ENCODE measurements at places on chromosomes 6 and 20.

DNA sequence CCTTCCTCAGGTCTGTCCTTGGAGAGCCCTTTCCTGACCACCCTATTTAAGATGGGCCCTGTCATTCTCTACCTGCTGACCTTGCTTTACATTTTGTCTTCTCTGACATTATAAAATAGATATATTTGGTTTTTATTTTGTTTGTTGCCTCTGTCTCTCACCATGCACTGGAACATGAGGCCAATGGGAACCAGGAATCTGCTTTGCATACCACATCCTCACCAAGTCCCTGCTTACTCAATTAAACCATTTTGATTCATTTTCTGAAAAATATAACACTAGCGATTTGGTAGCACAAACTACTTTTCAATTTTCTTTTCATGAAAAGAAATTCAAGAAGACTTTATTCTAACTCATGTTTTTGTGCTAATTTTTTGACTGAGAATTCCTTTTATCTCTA lies 32.8 kb upstream of the POPDC3 start:
- no peak for DNase-seq

- DNase-seq = no peak
Measured at GRCh38 chr20:18011482-18011881, 42.7 kb downstream of the MGME1 start.

DNA sequence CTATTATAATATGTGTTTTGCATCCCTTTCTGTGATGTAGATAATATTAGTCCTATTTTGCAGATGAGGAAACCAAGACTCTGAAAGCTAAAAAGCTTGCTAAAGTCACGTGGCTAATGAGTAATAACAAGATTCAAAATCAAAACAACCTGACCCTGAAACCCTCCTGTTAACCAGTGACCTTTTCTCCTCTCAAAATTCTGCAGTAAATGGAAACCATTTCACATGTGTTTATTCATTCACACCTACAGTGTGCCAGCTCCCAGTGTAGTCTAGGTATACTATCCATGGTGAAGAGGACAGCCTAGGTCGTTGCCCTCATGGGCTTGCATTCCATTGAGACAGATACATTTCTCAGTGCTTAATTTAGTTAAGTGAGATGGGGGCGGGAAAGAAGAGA lies 30.6 kb upstream of the PHACTR2 start:
- DNase-seq = no peak

GRCh38 chr6:139402876-139403386 lies 28.5 kb upstream of the CITED2 start:
- no peak for DNase-seq

DNA sequence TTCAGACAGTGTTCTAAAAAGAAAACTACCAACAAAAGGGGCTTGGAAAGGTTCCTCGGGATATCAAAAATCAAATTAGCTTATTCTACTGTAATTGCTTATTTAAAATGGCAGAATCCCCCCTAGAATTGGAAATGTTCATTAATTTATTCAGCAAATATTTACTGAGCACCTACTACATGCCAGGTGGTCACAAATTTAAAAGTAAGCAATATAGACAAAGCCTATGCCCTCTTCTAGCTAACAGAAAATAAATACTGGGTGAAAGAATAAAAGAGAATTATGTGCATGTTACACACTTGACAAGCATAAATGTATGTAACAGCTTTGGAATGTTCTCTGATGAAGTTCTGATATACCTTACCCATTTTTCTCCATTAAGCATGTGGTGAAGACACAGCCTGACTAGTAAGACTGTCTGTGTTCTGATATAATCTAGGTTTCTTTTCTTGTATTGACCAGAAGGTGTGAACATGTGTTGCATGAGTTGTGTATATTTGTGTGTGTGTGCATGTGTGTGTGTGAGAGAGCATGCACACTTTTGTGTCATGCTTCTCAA lies 606.7 kb upstream of the CITED2 start:
- no peak for DNase-seq
